Stimulated activated CD8-positive, alpha-beta memory T cell treated with anti-CD3 and anti-CD28 coated beads, Interleukin-2, amount 100 ng/mL, for 1 hour (primary cell): ENCODE measurements at places on chromosomes 12 and 14.

GRCh38 chr12:46982629-46983392 lies 96.6 kb upstream of the PCED1B start:
- no peak for DNase-seq

GRCh38 chr14:77902811-77903210 lies 102.9 kb downstream of the ADCK1 start:
- DNase-seq = no peak

- no peak for DNase-seq
Measured at GRCh38 chr12:132827763-132828703, 636 bp downstream of the GOLGA3 start.

- no peak for DNase-seq
Measured at GRCh38 chr12:7583471-7583870, 79.9 kb upstream of the CD163 start.
